H9 (cell line): ENCODE measurements at places on chromosomes 11 and 22. TPM values are rescaled to one million over a fixed set of nuclear protein-coding genes. Genes with fewer than 3 reads are reported as not detected.

DNA sequence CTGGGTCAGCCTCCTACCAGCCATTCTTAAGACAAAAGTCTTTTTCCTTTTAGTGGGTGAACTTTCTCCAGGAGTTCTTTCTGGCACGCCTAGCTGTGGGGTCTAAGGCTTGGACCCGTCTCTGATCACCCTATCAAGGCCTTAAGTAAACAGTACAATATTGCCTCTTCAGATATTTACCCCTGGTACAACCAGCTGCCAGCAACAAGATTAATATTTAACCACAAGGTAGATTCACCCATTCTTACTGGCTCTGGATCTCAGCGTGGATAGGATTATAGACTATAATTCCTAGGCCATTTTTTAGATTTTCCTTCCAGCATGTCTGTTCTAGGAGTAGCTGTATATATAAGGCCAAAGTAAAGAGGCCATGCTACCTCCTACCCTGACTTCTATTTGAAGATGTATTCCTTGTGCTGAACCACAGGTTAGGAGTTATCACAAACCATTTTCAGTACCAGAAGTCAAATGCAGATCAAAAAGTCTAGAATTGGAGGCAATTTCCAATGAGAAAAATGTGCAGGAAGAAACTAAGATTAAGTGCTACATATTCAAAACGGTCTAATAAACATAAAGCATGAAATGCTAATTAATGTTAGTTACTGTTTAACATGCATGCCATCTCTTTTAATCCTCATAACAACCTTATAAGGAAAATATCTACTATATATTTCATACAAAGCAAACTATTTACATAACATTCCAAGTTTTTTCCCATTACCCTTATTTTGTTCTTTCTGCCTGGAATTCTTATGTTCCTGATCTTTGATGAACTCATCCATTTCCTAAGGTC is 110.0 kb upstream of the SYN3 start:
- no peak for DNase-seq
- H3K4me3 ChIP-seq, result no peak overlapping the region
- no peaks in the 10 kb centered on the region for H3K36me3 ChIP-seq
- no peak overlapping the region for H3K27ac ChIP-seq

GRCh38 chr11:37182031-37182430 is 584.0 kb upstream of the RAG2 start:
- H3K27ac ChIP-seq, result no peak overlapping the region
- DNase-seq, result no peak
- no peak overlapping the region for H3K4me3 ChIP-seq
- peaks cover 4% of the 10 kb centered on the region; the same call in 1 of the 2 replicates for H3K4me1 ChIP-seq
- no peaks in the 10 kb centered on the region for H3K27me3 ChIP-seq
- H3K36me3 ChIP-seq, result no peaks in the 10 kb centered on the region; the same call in 1 of the 2 replicates

DNA sequence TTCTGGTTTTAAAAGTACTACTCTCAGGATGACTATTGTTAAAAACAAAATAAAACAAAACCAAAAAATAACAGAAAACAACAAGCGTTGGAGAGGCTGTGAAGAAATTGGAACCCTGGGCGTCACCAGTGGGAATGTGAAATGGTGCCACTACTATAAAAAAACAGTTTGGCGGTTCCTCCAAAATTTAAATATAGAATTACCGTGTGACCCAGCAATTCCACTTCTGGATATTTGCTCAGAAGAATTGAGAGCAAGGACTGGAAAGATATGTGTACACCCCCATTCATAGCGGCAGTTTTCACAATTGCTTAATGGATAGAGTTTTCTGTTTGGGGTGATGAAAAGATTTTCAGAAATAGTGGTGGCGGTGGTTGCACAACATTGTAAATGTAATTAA is 8.6 kb downstream of the APOA4 start:
- no peak for DNase-seq
- H3K4me1 ChIP-seq, result no peaks in the 10 kb centered on the region
- no peak overlapping the region for H3K4me3 ChIP-seq
- H3K27ac ChIP-seq, result no peak overlapping the region

DNA sequence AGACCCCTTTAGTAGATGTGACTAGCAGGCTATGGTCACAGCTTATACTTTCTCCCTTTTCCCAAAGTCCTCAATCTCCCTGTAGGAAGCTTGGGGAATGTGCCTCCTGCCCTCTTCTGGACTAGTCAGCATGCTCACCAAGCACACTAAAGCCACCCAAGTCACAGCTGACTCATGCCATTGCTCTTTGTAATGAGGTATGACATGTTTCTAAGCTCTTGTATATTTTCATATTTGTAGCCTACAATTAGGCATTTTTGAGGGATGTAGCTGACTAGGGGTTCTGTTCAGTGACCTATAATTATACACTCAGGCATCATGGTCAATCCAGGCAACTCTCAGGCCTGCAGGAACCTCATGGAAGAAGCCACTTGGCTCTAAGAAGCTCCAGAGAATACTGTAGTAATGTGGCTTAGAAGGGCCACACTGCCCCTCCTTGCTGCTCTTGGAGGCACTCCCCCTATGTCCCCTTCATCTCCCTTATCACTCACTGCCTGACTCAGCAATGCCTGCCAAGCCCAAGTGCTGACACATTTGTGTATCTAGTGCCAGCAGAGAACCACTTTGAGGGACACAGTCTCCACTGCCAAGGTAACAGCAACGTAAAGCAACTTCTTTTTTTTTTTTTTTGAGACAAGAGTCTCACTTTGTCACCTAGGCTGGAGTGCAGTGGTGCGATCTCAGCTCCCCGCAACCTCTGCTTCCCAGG is 86.2 kb downstream of the RPL27A start:
- H3K27me3 ChIP-seq, result no peaks in the 10 kb centered on the region
- H3K27ac ChIP-seq, result no peak overlapping the region
- peaks cover 8% of the 10 kb centered on the region; the same call in 1 of the 2 replicates for H3K4me1 ChIP-seq
- H3K36me3 ChIP-seq, result no peaks in the 10 kb centered on the region

GRCh38 chr11:43135966-43136534 is 175.7 kb upstream of the API5 start:
- H3K27ac ChIP-seq, result no peak overlapping the region
- H3K4me1 ChIP-seq, result no peaks in the 10 kb centered on the region
- H3K4me3 ChIP-seq, result no peak overlapping the region
- no peaks in the 10 kb centered on the region for H3K36me3 ChIP-seq
- H3K27me3 ChIP-seq, result no peaks in the 10 kb centered on the region; the same call in 1 of the 2 replicates

DNA sequence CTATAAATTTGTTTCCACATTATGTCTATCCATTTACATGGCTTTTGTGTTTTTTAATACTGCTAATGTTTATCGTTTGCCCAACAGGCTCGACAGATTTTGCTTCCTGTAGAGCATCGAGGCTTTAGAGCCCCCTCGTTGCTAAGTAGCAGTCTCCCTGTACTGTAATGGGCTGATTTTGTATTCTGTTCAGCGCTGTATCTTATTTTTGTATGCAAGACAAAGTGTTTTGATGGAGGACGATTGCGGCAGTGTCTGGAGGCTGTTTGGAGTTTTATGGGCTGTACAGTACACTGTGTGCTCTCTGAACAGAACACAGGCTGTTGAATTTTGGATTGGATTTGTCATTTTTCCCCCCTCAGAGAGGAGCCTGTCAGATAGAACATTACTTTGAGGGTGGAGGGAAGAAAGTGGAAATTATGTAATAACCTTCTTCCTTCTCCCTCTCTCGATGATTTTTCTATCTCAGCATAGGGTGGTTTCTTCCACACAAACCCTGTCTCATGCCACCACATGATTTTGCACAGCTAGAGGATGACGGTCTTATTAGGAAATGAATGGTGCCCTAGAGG is 104.4 kb downstream of the ZBTB16 start:
- no peaks in the 10 kb centered on the region; the same call in 1 of the 2 replicates for H3K27me3 ChIP-seq
- DNase-seq, result no peak
- peaks cover 4% of the 10 kb centered on the region; the same call in 1 of the 2 replicates for H3K4me1 ChIP-seq
- no peak overlapping the region for H3K4me3 ChIP-seq
- H3K27ac ChIP-seq, result no peak overlapping the region

GRCh38 chr11:130890039-130890745 is 26.1 kb downstream of the SNX19 start:
- DNase-seq, result no peak
- H3K36me3 ChIP-seq, result peaks cover 3% of the 10 kb centered on the region; the same call in 1 of the 3 replicates
- H3K4me3 ChIP-seq, result no peak overlapping the region

DNA sequence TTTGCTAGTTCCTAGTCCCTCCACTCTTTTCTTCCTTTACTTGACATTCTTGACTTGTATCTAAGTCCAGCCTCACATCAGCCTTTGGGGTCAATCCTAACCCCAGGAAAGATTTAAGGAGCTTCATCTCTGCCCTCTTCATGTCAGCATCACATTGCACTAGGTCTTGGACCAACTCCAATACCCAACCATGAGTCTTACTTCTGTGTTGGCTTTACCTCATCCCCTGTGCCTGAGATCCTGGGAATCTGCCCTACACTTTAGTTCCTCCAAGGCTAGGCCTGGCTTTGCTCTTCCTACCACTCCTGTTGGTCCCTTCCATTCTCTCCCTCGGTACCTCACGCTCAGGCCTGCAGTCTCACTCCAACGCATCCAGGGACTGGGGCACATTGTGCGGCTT is 117.0 kb downstream of the SLC1A2 start:
- no peaks in the 10 kb centered on the region for H3K4me1 ChIP-seq
- no peaks in the 10 kb centered on the region for H3K27me3 ChIP-seq

GRCh38 chr22:36763576-36763975 is 12.3 kb downstream of the IFT27 start:
- H3K36me3 ChIP-seq, result peaks cover 46% of the 10 kb centered on the region
- no peak overlapping the region for H3K4me3 ChIP-seq
- no peak overlapping the region for H3K27ac ChIP-seq
- H3K27me3 ChIP-seq, result no peaks in the 10 kb centered on the region
- DNase-seq, result peak; percentile 4

DNA sequence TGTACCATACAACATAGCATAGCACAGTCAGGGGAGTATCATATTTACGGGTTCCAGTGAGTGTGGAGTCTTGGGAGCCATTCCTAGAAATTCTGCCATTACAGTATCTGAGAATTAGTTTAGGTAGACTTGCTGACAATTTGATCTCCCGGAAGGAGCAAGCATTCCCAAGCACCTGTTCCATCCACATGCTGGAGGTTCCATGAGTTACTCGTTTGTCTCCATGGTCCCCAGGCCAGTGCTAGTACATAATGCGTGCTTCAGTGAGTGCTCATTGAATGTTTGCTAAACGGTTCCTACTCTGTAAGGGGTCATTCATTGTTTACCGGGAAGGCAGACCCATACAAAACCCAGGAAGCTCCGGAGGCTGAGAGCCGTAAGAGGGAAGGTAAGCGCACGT is 27.4 kb upstream of the MYOD1 start:
- H3K4me1 ChIP-seq, result no peaks in the 10 kb centered on the region
- no peak for DNase-seq
- no peaks in the 10 kb centered on the region for H3K36me3 ChIP-seq
- H3K27ac ChIP-seq, result no peak overlapping the region
- H3K4me3 ChIP-seq, result no peak overlapping the region

DNA sequence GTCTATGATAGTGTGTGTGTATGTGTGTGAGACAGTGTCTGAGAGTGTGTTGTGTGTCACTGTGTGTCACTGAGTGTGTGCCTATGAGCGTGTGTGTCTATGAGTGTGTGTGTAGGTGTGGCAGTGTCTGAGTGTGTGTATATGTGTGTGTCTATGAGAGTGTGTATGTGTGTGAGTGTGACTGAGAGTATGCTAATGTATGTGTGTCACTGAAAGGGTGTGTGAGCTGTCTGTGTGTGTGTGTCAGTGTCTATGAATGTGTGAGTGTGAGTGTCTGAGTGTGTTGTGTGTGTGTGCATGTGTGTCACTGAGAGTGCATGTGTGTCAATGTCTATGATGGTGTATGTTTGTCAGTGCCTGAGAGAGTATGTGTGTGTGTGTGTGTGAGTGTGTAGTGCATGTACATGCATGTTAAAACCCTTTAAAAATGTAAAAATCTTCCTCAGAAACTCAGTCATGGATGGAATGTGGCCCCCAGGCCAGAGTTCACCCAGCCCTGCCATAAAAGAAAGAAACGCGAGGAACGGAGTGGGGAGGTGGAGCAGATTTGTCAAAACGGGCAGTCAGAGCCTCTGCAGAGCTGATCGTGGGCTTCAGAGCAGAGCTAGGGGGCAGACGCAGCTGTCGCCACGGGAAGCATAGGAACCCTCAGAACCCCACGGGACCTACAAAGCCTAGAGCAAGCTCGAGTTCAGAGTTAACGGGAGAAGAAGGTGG is 218.8 kb downstream of the CTTN start:
- peaks cover 5% of the 10 kb centered on the region; the same call in 2 of the 3 replicates for H3K36me3 ChIP-seq
- H3K27ac ChIP-seq, result no peak overlapping the region
- no peak overlapping the region for H3K4me3 ChIP-seq
- peaks cover 2% of the 10 kb centered on the region; the same call in 1 of the 2 replicates for H3K4me1 ChIP-seq
- DNase-seq, result no peak
- no peaks in the 10 kb centered on the region for H3K27me3 ChIP-seq

DNA sequence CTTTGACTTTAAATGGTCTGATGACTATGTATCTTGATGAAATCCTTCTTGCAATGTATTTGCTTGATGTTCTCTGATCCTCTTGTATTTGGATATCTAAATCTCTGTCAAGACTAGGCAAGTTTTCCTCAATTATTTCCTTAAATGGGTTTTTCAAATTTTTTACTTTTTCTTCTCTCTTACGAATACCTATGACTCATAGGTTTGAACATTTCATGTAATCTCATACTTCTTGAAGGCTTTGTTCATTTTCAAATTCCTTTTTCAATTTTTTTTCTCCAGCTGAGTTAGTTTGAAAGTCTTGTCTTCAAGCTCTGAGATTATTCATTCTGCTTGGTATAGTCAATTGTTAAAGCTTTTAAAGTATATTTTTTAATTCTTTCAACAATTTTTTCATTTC is 13.1 kb downstream of the OR10W1 start:
- no peak for DNase-seq
- no peak overlapping the region for H3K27ac ChIP-seq
- no peak overlapping the region for H3K4me3 ChIP-seq
- no peaks in the 10 kb centered on the region for H3K27me3 ChIP-seq

- DNase-seq, result no peak
- no peaks in the 10 kb centered on the region for H3K4me1 ChIP-seq
- peaks cover 3% of the 10 kb centered on the region; the same call in 1 of the 3 replicates for H3K36me3 ChIP-seq
- no peak overlapping the region for H3K4me3 ChIP-seq
- peaks cover 66% of the 10 kb centered on the region for H3K27me3 ChIP-seq
Measured at GRCh38 chr22:22327723-22328122, 83.1 kb downstream of the VPREB1 start.

GRCh38 chr22:24951942-24952836 is at the start of gene KIAA1671:
Gene KIAA1671, plus strand, starts transcription at chr22:24952716. Its CDS starts 75,284 bp downstream, at chr22:25028000.
- no peaks in the 10 kb centered on the region for H3K36me3 ChIP-seq
- peak; percentile 98 for DNase-seq
- H3K4me3 ChIP-seq, result peak within 1 kb of the TSS; percentile 95
- H3K4me1 ChIP-seq, result peaks cover 9% of the 10 kb centered on the region; the same call in 1 of the 2 replicates
- H3K27me3 ChIP-seq, result no peaks in the 10 kb centered on the region

DNA sequence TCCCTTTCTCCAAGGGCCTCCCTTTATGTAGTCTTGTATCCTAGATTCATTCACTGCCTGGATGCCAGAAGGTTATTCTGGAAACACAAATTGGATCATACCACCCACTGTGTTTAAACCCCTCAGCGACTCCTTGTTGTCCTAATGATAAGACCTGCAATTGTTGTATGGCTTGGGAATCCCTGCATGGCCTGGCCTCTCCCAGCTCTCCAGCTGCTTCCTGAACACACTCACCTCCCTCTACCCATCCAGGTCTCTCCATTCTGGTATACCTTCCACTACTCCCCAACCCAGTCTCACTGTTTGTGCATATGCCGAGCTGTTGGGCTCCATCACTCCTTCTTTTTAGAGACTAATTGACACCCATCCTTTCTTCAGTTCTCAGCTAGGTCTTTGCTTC is 124.3 kb upstream of the ALX4 start:
- H3K27ac ChIP-seq, result no peak overlapping the region
- H3K27me3 ChIP-seq, result no peaks in the 10 kb centered on the region
- H3K4me1 ChIP-seq, result no peaks in the 10 kb centered on the region
- H3K36me3 ChIP-seq, result no peaks in the 10 kb centered on the region
- no peak overlapping the region for H3K4me3 ChIP-seq

KCNK4 gene
- total RNA-seq, result 0.28 and 0.31 TPM in 2 replicates

SLC25A22 gene
- total RNA-seq, result 51.9 and 54.6 TPM in 2 replicates

KRTAP5-7 gene
- not detected in 2 replicates for total RNA-seq

ANGPTL5 gene
- not detected in 2 replicates for total RNA-seq

B3GAT1 gene
- 29.3 and 34.3 TPM in 2 replicates for total RNA-seq

RIMBP3C gene
- 0.22 and 0.44 TPM in 2 replicates for total RNA-seq

PGA5 gene
- total RNA-seq, result 0.33 TPM in 1 of 2 replicates, not detected in the other
